Subcutaneous adipose tissue (tissue), 4 donors: ENCODE measurements at places on chromosomes 5 and 9. TPM values are rescaled to one million over a fixed set of nuclear protein-coding genes. Genes with fewer than 3 reads are reported as not detected.

The CD180 gene
- total RNA-seq = 0.75 TPM

The FLT4 gene
- total RNA-seq = 10.9 TPM

The C5orf63 gene
- total RNA-seq = 2.2 TPM

The RPP25L gene
- 19.7 TPM for total RNA-seq

The TEK gene
- total RNA-seq = 19.1 TPM

The ZNF879 gene
- total RNA-seq = 4.0 TPM

The POC5 gene
- total RNA-seq = 10.9 TPM

The LOX gene
- 161 TPM for total RNA-seq

The HSPA9 gene
- 197 TPM for total RNA-seq

The AQP3 gene
- total RNA-seq = 12.3 TPM

The MYMK gene
- not detected for total RNA-seq

The C5orf58 gene
- total RNA-seq = 0.68 TPM

The DMRTA1 gene
- 1.8 TPM for total RNA-seq

The TLE1 gene
- 109 TPM for total RNA-seq

The KCNN2 gene
- not detected for total RNA-seq

The ATOX1 gene
- total RNA-seq = 125 TPM

The ZBTB43 gene
- total RNA-seq = 13.6 TPM

The SLC6A19 gene
- not detected for total RNA-seq
